ENCODE measurements at places on chromosomes 12 and 14.

- no peak for DNase-seq
These were observed 11.1 kb downstream of the ACTN1 start for GRCh38 chr14:68968051-68968450.

- DNase-seq = no peak
These were observed 101.3 kb downstream of the SLC6A15 start for GRCh38 chr12:84811291-84811690.

DNA sequence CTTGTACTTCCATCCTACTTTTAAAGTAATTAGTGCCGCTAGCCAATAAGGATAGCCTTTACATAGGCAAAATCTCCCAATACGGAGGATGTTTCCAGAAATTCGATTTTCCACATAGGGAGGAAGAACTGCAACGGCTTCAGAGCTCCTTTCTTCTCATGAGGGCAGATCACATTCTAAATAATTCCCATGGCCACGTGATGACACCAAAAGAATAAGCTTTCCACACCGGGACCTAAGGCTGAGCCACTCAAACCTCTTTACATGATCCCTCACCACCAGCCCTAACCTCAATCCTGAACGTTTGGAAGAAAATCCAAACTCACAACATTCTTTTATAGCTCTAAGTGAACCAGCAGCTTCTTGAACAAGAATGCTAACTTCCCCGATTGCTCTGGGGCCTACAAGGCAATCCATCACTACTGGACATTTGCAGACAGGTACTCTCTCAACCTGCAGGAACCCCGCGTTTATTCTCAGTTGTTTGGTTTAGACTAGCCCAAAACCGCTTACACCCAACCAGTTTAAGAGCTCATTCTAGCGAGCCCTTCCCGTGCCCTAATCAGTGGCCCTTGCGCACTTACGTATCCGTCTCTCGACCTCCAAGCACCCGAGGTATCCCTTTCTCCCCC, 884 bp downstream of the CAPRIN2 start:
- DNase-seq = no peak

- no peak for DNase-seq
These were observed 21.5 kb upstream of the SLC25A3 start for GRCh38 chr12:98572010-98572409.

DNA sequence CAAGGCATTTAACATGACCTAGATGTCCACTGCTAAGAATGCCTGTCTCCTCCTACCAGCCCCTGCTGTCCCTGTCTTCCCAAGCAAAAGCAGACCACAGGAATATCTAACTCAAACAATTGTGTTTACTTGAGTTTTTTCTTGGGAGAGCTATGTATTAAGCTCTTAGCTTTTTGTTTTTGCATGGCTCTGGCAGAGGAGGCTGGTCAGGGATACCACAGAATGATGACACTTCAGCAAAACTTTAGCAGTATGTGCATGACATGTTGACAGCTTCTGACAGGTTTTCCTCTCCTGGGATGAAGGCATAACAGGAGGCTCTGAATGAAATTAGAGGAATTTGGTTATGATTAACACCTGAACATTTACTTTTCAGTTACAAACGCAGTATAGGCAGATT, 6.9 kb downstream of the TMBIM6 start:
- no peak for DNase-seq

DNA sequence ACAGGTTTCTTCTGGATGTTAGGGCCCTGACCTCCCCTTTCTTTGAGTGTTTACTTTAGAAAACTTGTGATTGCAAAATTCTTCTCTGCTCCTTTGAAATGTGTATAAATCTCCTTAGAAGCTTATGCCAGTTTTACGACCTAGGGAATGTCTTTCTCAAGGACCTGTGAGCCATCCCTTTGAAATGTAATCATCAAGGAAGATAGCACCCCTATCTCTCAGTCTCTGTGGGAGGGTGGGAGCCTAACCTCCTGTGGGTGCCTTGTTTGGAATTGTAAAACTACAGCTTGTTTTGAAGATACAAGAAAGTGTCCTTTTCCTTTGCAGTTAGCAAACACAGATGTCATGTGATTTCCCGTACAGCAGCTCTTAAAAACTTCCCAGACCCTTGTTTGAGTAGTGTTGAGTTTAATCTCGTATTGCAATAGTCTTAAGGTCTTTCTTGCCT, 3.3 kb downstream of the OR10AD1 start:
- DNase-seq = no peak

- no peak for DNase-seq
These were observed 33.7 kb upstream of the LRIG3 start for GRCh38 chr12:58954002-58954401.

- DNase-seq = no peak
These were observed 66.7 kb downstream of the CCDC88C start for GRCh38 chr14:91350813-91351511.

- no peak for DNase-seq
These were observed 289.9 kb upstream of the SFSWAP start for GRCh38 chr12:131420867-131421447.

DNA sequence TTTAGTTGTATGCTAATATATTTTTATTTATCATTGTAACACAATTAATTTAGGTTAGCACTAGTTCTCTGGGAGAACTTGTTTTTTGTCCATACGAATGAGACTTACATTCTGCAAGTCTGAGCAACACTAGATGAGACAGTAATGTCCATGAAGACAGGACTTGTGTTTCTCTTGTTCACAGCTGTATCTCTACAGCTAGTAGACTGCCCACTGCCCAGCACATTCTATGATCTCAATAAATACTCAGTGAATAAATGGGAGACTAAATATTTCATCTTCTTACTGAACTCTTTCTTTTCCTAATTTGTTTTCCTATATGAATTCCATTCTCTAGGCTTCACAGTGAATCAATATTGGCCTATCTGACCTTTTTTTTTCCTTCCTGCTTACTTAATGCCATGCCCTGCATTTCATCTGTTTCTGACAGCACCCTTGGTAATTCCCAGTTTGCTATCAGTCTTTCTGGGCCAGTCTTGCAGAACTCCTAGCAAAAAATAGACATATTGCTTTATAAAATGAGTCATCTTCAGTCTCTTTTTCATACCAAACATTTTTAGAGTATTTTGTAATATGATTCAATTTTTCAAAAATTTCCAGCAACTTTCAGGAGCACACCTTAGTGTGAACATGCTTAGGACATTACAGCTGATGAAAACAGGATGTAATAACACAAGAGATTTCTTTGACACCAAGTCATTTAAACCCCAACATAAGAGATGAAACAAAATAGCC, 185.5 kb upstream of the ATP2B1 start:
- DNase-seq = no peak

- DNase-seq = no peak
These were observed 161.3 kb upstream of the IFNG-AS1 start for GRCh38 chr12:67827820-67828383.

GRCh38 chr12:50803230-50803875, 39.4 kb upstream of the TMPRSS12 start:
- DNase-seq = no peak

GRCh38 chr14:94675036-94675435, 62.8 kb downstream of the SERPINA3 start:
- no peak for DNase-seq

- peak; percentile 3 for DNase-seq
These were observed 54.3 kb downstream of the PRMT8 start for GRCh38 chr12:3545121-3545796.

- no peak for DNase-seq
These were observed 710.6 kb downstream of the SLC6A15 start for GRCh38 chr12:84201976-84202375.

GRCh38 chr12:78977304-78977867, 112.8 kb downstream of the SYT1 start:
- no peak for DNase-seq

GRCh38 chr12:122184517-122184916, 1.6 kb downstream of the LRRC43 start:
- DNase-seq = no peak

DNA sequence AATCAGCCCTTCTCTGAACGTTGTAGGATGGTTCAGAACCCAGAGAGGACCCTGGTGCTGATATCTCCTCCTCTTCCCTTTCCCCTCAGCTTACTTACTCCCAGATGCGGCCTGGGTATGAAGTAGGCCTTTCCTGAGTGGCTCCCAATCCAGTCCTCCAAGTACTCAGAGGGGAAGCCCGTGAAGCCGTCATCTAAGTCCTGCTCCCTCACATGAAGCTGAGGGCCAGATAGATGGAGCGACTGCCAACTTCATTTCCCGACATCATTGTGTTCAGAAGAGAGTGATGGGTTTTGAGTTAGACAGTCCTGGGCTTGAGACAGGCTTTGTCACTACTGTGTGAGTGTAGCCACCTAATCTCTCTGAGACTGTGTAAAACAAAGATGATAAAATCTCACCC, 2.7 kb downstream of the APOLD1 start:
- DNase-seq = no peak

GRCh38 chr14:67059596-67059995, 129.6 kb upstream of the GARIN2 start:
- DNase-seq = no peak

DNA sequence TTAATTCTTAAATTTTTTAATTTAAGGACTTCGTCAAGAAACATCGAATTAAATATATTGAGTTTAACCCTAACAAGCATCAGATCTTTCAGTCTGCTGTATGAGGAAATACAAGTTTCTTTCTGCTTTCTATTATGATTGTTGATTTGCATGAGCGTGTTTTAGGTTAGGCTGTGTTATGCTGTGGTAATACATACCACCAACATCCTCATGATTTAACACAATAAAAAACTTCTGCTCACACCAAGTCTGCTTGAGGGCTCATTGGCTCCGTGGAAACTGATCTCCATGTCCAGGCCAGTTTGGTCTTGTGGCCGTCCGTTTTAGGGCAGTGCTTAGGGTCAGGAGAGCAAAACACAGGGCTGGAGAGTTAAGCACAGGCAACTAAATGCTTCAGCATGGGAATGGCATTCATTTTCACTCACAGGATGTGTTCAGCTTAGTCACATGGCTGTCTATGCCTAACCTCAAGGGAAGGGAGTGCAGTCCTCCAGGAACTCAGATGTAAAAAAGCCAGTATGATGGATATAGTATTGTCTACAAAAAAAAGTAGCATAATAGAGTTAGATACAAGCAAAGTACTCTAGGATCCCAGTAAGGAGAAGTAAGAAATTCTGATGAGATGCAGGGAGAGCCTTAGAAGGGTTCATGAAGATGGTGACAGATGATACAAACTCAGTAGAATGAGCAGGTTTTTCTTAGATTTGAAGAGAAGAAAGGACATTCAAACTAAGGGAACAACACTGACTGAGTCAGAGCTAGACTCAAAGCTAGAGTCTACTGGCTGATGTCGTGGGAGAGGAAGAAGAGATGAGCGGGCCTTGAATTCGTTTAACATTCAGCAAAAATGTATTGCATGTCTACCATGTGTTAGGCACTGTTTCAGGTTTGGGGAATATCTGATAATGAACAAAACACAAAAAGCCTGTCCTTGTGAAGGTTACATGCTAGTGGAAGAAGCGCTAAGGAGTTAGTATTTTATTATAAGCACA, 16.3 kb downstream of the MARK3 start:
- no peak for DNase-seq

DNA sequence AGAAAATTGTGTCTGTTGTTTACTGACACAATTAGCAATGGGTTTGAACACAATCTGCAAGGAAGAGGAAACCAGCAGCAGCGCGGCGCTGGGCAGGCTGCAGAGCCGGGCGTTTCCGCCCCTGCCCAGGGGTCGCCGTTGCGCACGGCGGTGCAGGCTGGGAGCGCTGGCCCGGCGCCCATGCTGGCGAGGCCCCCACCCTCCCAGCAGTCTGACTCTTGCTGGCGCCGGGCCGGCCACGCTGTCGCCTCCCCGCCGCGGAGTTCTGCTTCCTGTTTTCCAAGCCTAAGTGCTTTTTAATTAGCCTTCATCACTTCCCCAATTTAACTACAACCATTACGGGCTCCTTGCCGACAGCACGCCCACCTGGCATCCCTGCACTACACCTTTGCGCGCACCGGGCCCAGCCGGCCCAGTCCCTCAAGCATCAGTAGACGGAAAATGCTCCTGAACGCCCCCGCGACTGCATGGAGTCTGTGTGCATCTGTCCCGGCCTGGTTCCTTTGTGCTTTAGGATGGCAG, 212.1 kb downstream of the GXYLT1 start:
- peak; percentile 92 for DNase-seq

- DNase-seq = no peak
These were observed 22.0 kb upstream of the PPFIBP1 start for GRCh38 chr12:27502021-27502435.

- no peak for DNase-seq
These were observed 19.3 kb upstream of the KRT80 start for GRCh38 chr12:52210925-52211650.

- DNase-seq = peak; percentile 95
These were observed 227.3 kb downstream of the KTN1 start for GRCh38 chr14:55807053-55807880.

GRCh38 chr12:4190366-4191063, 83.0 kb upstream of the CCND2 start:
- DNase-seq = no peak

DNA sequence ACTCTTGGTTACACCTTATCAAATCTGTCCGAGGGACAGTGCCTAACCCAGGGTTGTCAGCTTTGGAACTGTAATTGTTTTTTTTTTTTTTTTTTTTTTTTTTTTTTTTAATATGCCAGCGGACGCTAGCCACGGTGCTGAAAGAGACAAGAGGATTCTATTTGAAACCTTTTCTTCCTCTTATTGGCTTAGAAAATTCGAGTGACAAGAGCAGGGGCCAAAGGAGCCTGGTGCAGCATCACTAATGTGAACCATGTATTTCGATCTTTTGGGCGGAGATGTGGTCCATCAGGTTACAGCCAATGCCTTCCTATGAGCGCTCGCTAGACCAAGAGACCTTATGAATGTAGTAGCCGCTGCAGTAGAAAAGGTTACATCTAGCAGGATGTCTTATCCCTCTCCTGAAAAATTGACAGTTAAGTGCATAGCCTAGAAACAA, 922 bp downstream of the PTPRR start:
- no peak for DNase-seq

DNA sequence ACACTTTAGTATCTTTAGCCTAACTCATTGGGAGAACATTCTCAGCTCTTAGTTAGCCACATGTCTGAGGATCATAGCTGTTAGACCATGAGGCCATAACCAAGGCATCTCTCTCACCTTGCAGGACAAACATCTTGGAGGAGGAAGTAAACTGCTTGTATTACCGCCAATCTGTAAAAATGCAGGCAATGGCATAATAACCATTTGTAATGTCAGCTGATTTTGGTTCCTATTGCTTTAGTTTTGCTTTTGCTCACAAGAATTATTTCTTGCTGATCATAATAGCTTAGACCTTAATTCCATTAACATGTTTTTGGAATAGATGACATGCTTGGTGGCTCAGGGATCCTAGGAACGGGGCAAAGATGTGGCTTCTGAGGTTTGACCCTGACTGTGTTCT, 16.4 kb upstream of the GSG1 start:
- no peak for DNase-seq

GRCh38 chr12:11879306-11879705, 191.4 kb upstream of the BCL2L14 start:
- DNase-seq = no peak

- no peak for DNase-seq
These were observed 44.8 kb upstream of the BCL2L14 start for GRCh38 chr12:12025799-12026386.

DNA sequence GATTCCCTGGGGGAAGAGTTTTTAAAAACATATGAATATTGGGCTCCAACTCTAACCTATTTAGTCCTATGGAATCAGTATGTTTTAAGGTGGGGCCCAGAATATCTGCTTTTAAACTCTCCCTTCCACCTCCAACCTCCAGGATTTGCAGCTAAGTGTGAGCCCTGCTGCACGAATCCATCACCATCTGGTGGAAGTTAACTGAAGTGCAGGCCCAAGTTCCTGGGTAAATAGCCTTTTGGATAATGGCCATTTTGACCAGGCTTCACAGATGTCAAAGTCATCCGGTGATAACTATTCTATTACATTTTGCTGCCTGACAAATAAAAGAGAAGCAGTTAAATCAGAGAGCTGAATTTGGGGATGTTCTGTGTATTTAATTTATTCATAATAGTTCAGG, 58.1 kb upstream of the RMST start:
- no peak for DNase-seq

All from lower leg skin (tissue), 4 donors.